ENCODE measurements at places on chromosomes 11 and 22. TPM values are rescaled to one million over a fixed set of nuclear protein-coding genes. Genes with fewer than 3 reads are reported as not detected.
A peak's percentile ranks its signal among the peaks of the same experiment; 100 is the strongest.

DNA sequence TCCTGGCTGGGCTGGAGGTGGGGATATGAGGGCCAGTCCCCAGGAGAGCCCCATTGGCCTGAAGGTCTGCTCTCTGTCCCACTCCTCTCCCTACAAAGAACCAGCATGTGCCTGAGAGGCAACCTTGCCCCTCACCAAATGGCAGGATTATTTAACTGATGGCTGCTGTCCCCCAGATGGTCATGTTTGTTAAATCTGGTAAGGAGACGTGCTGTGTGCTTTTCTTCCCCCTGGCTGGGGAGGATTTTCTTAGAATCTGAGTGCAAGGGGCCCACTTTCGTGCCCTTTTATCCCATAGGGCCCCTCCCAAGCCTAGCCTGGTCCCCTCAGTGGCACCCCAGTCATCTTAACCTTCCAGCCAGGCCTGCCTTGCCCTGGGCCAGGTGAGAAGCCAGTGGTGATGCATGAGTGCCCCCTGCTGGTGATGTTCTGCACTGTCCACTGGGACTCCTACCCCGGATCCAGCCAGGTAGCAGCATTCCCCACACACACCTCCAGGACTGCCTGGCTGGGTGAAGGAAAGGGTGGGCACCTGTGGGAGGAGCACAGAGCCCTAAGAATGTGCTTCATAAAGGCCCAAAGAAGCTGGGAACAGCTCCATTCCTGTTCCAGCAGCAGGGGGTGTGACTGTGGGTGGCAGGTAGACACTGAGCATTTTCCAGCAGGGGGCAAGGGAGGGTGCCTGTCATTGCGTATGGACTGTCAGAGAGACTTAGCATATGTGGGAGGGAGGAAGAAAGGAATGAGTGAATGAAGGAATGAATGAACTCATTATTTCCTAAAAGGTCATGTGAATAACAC lies 28.9 kb downstream of the MFNG start:
- no peaks in the 10 kb centered on the region for H3K27me3 ChIP-seq
- H3K4me3 ChIP-seq = no peak overlapping the region
- H3K36me3 ChIP-seq = no peaks in the 10 kb centered on the region
- no peaks in the 10 kb centered on the region for H3K4me1 ChIP-seq
- no peak overlapping the region for H3K27ac ChIP-seq
- peak; percentile 68 for DNase-seq

DNA sequence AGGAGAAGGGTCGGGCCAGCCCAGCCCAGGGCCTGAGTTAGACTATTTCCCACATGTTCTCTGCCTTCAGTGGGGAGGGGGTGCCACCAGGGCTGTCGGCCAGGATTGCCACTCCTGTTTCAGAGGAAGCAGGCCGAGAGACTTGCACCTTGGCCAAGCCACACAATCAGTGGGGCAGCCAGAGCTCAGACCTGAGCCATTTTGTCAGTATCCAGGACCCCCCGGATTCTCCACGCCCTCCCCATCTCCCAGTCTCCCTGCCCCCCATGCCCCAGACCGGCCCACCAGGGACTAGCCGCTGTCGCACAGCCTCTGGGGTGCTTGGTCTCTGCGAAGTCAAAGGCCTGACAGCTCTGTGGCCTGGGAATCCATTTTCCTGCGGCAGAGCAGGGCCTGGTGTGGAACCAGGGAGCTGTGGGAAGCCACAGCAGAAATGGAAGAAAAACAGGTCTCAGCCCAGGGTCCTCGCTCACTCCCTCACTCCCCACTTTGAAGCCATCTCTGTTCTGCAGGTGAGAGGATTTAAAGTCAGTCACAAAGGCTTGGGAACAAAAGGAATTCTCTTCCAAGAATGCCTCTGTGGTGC lies 25.5 kb upstream of the MGAT3 start:
- peaks cover 39% of the 10 kb centered on the region for H3K36me3 ChIP-seq
- H3K27me3 ChIP-seq = no peaks in the 10 kb centered on the region
- H3K4me1 ChIP-seq = peaks cover 42% of the 10 kb centered on the region
- no peak for DNase-seq
- no peak overlapping the region for H3K4me3 ChIP-seq

DNA sequence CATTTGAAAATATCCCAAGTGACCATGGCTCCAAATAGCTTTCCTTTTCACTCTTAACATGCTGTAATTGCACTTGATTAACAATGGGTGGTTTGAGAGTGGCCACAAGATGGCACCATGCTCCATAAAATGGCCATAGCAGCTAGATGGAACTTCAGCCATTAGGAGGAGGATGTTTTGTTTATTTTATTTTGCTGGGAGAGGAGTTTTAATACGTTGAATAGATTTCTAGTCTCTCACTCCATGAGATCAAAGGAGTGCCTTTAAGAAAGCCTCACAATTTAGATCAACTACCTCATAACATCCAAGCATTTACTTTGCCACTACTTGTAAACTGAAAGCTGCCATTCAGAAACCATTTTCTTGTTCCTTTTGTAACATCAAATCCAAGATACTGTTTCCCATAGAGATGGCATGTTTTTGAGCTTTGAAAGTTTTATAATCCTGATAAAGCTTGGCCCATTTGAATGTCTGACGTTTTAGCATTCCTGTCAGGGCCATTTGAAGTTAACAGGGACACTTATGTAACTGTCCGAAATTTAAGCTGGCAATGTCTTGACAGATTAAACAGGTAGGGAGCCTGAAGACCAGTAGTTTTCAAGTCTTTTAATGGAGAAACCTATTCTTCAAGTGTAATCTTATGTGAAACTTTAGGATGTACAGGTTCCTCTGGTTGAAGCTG lies 4.7 kb downstream of the FEN1 start:
- H3K36me3 ChIP-seq = no peaks in the 10 kb centered on the region
- peak overlapping the region; percentile 58 for H3K27ac ChIP-seq
- no peak overlapping the region for H3K4me3 ChIP-seq
- no peaks in the 10 kb centered on the region for H3K27me3 ChIP-seq

DNA sequence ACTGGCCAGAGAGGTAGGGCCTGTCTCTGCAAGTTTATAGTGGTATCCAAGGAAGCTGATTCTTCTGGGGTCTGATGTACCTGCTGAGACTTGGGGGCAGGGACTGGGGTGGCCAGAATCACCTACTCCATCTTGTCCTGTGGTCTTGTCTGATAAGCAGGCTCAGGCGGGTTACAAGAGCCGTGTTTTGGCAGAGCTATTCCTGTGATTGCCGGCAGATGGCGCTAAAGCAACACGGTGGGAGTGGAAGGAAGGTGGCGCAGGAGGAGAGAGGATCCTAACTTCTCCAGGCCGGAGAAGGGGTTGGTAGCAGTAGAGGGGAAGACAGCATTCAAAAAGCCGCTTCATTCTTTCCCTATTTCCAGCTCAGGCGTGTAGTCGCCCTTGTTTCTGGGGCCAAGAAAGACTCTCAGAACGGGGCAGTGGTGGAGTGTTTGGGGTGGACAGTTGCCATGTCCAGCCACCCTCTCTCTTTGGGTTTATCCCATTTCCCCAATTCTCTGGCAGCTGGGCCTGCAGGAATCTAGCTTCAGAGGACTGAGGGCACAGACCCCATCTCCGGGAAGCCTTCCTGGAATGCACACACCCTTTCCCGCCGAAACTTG lies 15.1 kb downstream of the CHRM1 start:
- H3K27ac ChIP-seq = no peak overlapping the region
- no peak overlapping the region for H3K4me3 ChIP-seq
- H3K27me3 ChIP-seq = no peaks in the 10 kb centered on the region
- H3K36me3 ChIP-seq = no peaks in the 10 kb centered on the region
- H3K4me1 ChIP-seq = peaks cover 22% of the 10 kb centered on the region
- DNase-seq = peak; percentile 87

DNA sequence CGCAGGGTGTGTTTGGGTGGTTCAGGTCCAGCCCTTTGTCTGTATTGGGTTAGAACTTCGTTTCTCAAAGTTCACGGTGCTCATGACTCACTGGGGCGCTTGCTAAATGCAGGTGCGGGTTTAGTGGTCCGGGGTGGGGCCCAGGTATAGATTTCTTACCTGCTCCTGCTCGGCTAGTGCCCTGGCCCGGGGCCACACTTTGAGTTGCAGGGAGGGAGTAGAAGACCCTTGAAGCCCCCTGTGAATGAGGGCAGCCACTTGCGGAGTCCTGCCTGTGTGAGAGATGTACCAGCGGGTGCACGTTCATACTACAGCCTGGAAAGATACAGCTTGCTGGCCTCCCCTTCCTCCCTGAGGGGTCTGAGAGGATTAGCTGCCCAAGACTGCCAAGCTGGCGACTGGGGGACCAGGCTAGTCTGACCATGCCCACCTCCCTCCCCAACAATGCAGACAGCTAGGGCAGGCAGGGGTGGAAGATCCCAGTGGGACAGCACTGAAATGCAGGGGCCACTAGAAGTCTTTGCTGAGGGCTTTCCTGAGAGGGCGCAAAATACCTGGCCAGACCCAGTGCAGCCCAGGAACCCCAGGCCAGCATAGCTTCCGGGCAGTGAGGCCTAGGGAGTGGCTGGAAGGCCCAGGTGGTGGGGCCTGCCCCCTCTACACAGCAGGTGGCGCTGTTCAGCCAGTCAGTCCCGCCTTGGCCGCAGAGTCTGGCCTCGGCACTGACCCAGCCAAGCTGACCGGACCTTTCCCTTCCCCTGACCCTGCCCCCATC lies 5.1 kb upstream of the MYRF start:
- no peaks in the 10 kb centered on the region for H3K4me1 ChIP-seq
- peak; percentile 71 for DNase-seq
- H3K27ac ChIP-seq = no peak overlapping the region

DNA sequence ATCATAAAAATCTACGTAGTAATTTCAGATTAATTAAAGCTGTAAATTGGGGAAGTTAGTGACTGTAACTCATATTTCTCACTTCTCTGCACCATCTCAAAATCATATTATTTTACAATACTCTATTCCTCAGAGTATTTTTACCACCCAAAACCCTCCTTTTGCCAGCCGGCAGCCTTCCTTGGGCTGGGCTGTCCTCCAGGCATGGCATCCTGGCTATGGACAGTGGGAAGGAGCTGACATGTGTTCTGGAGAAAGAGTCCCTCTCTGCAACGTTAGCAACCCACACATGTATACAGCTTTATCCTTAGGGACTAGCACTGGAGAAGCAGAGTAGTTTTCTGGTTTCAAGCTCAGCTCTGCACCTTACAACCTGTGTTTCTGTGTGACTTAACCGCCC lies 86.8 kb downstream of the DSCAML1 start:
- H3K4me1 ChIP-seq = no peaks in the 10 kb centered on the region
- H3K27ac ChIP-seq = no peak overlapping the region
- H3K27me3 ChIP-seq = no peaks in the 10 kb centered on the region
- H3K36me3 ChIP-seq = no peaks in the 10 kb centered on the region

- H3K27ac ChIP-seq = peak within 1 kb of the TSS; percentile 96
- peaks cover 29% of the 10 kb centered on the region for H3K36me3 ChIP-seq
- no peaks in the 10 kb centered on the region for H3K4me1 ChIP-seq
- DNase-seq = no peak
- H3K27me3 ChIP-seq = no peaks in the 10 kb centered on the region
Measured at GRCh38 chr11:62832336-62833234, at the start of gene TEX54. Gene TEX54, minus strand, starts transcription at chr11:62832841.

- H3K27me3 ChIP-seq = no peaks in the 10 kb centered on the region
- no peaks in the 10 kb centered on the region for H3K4me1 ChIP-seq
- no peak overlapping the region for H3K4me3 ChIP-seq
- no peak for DNase-seq
- peak overlapping the region; percentile 88 for H3K27ac ChIP-seq
Measured at GRCh38 chr22:23837911-23838680, 710 bp downstream of the DERL3 start.

DNA sequence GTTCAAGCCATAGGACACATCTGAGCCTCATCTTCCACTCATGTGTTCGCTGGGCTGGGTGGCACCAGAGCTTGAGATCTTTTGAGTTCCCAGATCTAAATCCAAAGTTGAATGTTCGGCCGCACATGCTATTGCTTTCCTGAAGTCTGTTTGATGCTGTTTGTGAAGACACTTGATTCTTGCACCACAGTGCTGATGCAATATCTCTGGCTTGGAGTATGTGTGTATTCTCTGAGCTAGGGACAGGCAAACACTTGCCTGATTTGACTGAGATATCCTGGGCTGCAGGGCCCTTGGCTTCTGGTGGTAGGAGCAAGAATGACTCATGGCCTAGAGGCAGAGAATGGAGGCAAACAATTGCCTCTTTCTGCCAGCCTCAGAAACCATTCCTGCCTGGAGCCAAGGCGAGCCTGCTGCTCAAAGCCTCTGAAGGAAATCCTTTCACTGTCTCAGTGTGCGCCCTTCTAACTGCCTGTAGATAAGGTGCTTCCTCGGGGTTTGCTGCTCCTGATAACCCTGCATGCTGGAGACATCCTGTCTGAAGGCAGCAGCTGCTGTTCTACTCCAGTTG lies 73.0 kb downstream of the CYB5R2 start:
- H3K4me3 ChIP-seq = no peak overlapping the region
- no peaks in the 10 kb centered on the region for H3K4me1 ChIP-seq
- H3K27me3 ChIP-seq = no peaks in the 10 kb centered on the region
- peak; percentile 84 for DNase-seq

The AQP11 gene
- total RNA-seq = 0.86 TPM

The FADD gene
- 7.1 TPM for total RNA-seq

The RNF214 gene
- 11.5 TPM for total RNA-seq

The CCDC15 gene
- not detected for total RNA-seq

The CD3E gene
- 1.8 TPM for total RNA-seq

The OR5P2 gene
- total RNA-seq = not detected
